Neural crest cell (in vitro differentiated cells): ENCODE measurements at places on chromosomes 4 and X.

GRCh38 chrX:623599-624315 is 6.8 kb upstream of the SHOX start:
- no peak overlapping the region for H3K27ac ChIP-seq
- H3K27me3 ChIP-seq, result peaks cover 89% of the 10 kb centered on the region
- no peaks in the 10 kb centered on the region for H3K36me3 ChIP-seq
- peak overlapping the region; percentile 19 for H3K4me3 ChIP-seq

DNA sequence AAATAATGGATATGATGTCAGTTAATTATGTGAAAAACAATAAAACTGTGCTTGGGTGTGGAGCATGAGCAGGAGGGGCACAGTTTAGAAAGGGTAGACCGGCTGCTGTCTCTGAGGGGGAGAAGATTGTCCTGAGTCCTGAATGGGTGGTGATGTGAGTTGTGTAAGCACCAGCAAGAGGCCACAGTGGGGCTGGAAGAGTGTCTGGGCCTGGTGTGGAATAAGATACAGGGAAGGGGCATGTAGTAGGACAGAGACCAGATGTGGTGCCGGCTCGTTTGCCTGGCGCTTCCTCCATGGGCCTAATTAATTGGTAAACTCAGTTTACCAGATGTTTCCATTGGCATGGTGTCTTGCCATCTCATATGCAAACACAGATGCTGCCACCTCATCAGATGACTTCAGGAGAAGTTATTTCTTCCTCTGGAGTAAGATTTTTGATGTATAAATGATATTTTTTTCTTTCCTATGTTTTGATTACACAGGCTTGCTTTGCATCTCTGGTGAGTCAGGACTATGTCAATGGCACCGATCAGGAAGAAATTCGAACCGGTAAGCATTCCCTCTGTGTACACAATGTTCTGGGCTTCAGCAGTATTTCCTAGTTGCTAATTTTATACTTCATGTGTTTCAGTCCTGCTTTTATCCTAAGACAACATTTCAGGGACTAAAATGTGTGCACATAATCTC is 5.1 kb downstream of the MED28 start:
- no peaks in the 10 kb centered on the region for H3K27me3 ChIP-seq
- H3K4me3 ChIP-seq, result peak overlapping the region; percentile 21
- peak overlapping the region; percentile 9 for H3K27ac ChIP-seq
- H3K4me1 ChIP-seq, result peaks cover 23% of the 10 kb centered on the region
- no peak for DNase-seq

DNA sequence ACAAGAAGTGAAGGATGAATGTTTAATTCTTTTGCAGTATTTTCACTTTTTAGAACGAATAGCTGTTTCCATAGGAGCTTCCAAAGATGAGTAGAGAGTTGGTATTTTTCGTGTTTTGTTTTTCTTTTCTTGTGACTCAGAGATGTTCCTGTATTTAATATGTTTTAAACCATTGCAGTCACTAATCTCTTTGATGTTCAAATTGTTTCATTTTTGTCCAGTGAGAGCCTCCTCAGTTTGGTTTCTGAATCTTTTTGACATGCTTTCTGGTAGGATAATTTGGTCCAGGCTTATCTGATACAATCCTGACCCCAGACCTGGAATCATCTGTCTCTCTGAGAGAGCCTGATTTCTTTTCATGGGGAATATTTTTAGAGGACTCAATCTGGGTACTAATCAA is 41.6 kb downstream of the BEX3 start:
- peaks cover 8% of the 10 kb centered on the region for H3K36me3 ChIP-seq
- H3K4me3 ChIP-seq, result no peak overlapping the region
- peak overlapping the region; percentile 12 for H3K27ac ChIP-seq
- no peaks in the 10 kb centered on the region for H3K27me3 ChIP-seq
- H3K4me1 ChIP-seq, result no peaks in the 10 kb centered on the region
- no peak for DNase-seq

DNA sequence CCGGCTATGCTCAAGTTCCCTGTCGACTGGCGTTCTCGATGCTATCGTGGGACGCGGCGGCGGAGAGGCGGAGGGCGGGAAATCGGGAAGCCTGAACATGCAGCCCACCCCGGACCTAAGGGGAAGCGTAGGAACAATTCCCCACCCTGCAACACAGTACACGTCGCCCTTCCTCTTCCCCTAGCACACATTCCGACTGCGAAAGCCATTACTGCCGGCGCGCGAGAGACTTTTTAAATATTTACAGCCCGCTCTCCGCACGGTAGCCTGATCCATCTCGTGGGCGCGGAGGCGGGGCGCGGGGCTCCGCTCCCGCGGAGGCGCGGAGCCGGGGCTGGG is 48.1 kb upstream of the BCOR start:
- H3K27ac ChIP-seq, result no peak overlapping the region
- H3K4me1 ChIP-seq, result peaks cover 63% of the 10 kb centered on the region
- H3K4me3 ChIP-seq, result peak overlapping the region; percentile 88
- no peak for DNase-seq
- no peaks in the 10 kb centered on the region for H3K36me3 ChIP-seq

GRCh38 chrX:100368167-100368566 is 41.9 kb downstream of the PCDH19 start:
- no peaks in the 10 kb centered on the region for H3K27me3 ChIP-seq
- peaks cover 47% of the 10 kb centered on the region for H3K4me1 ChIP-seq
- peaks cover 5% of the 10 kb centered on the region for H3K36me3 ChIP-seq
- peak; percentile 12 for DNase-seq

DNA sequence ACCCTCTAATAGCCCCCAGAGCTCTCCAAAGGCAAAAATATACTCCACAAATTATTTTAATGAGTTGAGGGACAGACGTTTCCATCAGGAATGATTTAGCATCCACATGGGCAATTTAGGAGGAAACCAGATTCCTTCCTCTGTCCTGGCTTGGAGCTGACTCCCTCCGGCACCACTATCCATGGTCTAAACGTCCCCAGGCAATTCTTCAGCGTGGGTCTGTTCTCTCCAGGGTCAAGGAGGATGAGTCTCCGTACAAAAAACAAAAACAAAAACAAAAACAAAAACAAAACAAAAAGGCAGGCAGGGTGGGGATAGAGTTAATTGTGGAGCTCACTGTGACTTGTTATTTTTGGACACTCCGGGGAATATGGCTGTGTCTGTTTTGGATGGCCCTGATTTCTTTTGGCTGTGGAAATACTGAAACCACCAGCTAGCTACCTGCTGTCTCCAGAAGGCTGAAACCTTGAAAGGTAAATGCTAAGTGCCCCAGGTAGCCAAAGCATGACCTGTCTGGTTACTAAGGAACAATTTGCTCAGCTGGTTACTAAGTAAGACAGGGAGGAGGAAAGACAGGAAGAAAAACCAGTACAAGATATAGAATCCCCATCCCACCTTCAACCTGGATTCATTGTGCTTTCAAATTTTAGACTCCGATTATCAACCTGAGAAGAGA is 419.1 kb upstream of the LCORL start:
- H3K4me1 ChIP-seq, result no peaks in the 10 kb centered on the region
- no peak overlapping the region for H3K27ac ChIP-seq
- H3K4me3 ChIP-seq, result no peak overlapping the region
- peaks cover 6% of the 10 kb centered on the region for H3K36me3 ChIP-seq
- H3K27me3 ChIP-seq, result peaks cover 4% of the 10 kb centered on the region

DNA sequence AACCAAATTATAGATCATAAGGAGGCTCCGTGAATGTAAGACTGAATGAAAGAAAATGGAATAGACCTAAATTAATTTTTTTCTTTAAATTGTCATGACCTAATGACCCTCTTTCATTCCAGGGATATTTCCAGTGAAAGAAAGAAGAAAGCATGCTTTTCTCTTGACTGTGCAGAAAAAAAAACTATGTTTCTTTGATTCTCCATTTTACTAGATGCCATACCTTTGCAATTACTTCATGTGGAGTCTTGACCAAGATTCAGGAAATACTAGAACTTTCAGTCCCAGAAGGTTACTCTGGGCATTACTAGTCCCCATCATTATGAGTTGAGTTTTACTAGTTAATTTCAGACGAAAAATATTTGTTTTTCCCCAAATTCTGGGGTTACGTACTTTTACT is 6.4 kb upstream of the COMMD8 start:
- no peaks in the 10 kb centered on the region for H3K27me3 ChIP-seq
- no peak for DNase-seq
- H3K4me1 ChIP-seq, result peaks cover 10% of the 10 kb centered on the region
- no peak overlapping the region for H3K4me3 ChIP-seq

DNA sequence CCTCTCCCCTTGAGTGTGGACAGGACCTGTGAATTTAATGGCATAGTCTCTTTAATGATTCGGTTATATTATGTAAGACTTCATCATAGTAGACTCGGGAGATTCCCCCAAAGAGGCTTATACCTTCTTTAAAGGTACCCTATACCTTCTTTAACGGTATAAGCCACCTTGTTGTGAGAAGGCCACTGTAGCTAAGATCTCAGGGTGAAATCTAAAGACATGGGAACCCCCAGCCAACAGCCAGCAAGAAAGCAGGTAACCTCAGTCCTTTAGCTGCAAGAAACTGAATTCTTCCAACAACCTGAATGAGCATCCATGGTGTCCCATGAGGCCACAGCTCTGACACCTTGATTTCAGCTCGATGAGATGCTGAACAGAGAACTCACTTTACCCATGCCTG is 931 bp downstream of the DDX60 start:
- H3K36me3 ChIP-seq, result no peaks in the 10 kb centered on the region
- no peak for DNase-seq
- H3K27ac ChIP-seq, result no peak overlapping the region
- peaks cover 11% of the 10 kb centered on the region for H3K4me1 ChIP-seq
- H3K4me3 ChIP-seq, result peak overlapping the region; percentile 88
